ENCODE measurements at places on chromosomes 5 and 9.

GRCh38 chr5:95083606-95084005, 201.3 kb downstream of the MCTP1 start:
- DNase-seq = no peak

- DNase-seq = peak; percentile 39
Observed at GRCh38 chr9:114285166-114285867, 37.6 kb upstream of the ORM1 start.

DNA sequence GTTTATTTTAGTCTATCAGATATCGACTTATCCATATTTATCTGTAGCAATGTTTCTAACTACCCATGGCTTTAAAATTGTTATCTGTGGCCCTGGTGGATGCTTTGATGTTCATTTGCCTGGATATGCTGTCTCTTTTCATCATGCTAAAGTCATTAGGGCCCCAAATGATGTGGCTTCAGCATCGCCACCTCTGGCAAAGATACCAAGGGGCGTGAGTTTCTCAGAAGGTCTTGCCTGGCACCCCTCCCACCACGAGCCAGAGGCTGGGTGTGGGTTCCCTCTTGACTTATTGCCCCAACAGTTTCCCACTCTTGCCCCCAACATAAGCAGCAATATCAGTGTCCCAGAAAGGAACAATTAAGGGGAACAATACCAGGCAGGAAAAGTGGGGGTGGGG, 5.4 kb downstream of the ROPN1L start:
- no peak for DNase-seq

DNA sequence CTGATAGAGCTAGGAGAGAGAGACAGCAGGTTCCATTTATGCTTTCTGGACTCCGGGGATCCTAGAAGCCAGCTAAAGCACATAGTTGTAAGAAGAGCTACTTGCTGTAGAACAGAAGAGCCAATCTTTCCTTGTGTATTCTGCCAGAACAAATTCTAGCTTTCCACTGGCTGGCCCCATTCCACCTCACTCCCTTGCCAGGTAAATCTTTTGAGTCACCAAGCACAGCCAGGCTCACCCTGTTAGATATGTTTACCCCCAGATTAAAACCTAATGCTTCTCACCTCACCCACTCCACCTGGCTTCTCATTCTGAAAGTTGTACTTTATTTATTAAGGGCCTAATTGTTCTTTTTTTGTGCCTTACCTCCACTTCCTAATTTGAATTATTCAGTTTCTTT, 48.9 kb upstream of the CHD1 start:
- DNase-seq = no peak

- no peak for DNase-seq
Observed at GRCh38 chr9:101212661-101213060, 172.1 kb downstream of the BAAT start.

GRCh38 chr5:146789712-146790653, 88.6 kb downstream of the PPP2R2B start:
- no peak for DNase-seq

- no peak for DNase-seq
Observed at GRCh38 chr5:9173281-9174048, 372.4 kb downstream of the SEMA5A start.

GRCh38 chr5:91910655-91911054, 527.5 kb upstream of the ARRDC3 start:
- DNase-seq = no peak

- no peak for DNase-seq
Observed at GRCh38 chr5:141641634-141642267, 5.0 kb downstream of the RELL2 start.

DNA sequence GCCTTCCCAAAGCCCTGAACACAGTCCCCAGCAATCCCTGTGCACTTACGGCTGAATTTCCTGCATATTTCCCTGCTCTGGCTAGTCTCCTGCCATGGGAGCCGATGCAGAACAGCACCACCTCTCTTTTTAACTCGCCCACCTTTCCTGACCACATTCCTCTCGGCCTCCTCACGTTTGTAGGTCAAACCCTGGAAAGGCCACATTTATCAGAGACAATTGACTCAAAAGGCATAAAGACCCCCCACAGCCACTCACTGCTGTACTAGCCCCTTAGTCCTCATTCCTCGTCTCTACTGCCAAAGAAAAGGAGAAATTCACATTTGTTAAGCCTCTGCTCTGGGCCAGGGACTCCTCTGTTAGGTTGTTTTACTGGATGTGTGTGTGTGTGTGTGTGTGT, 43.6 kb downstream of the ENC1 start:
- no peak for DNase-seq

DNA sequence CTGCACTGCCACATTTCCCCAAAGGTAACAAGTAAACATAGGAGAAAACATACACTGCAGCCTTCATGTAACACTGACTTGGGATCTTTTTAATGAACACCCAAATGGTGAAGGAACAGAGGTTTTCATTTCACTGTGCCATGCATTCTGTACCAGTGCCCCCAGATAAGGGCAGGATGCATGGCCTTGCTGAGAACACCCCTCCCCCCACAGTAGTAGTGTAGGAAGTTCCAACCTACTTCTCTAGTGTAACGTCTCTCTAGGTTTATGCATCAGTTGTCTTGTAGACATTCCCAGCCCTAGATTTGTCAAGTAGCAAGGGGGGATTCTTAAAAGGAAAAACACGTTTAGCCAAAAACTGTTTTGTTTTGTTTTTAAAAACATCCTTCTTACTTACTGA, 29.9 kb downstream of the MAP3K1 start:
- DNase-seq = no peak

- no peak for DNase-seq
Observed at GRCh38 chr9:26158631-26159150, 480.4 kb upstream of the TUSC1 start.

DNA sequence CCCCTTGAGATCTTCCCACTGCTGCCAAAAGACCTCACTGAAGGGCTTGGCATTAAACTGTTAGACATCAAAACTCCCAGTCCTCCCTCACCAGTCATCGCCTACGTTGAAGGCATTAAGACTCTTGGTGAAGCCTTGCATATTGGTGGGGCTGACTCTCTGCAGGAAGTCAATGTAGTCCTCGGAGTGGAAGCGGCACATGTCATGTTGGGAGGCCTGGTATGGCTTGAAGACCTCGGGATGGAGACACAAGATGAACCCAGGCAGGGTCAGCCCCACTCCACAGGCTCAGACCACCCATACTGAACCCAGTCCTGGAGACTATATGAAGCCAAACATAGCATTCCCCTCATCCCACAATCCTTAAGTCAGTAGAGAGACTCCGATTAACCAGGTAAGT, 1.9 kb downstream of the HDAC3 start:
- no peak for DNase-seq

DNA sequence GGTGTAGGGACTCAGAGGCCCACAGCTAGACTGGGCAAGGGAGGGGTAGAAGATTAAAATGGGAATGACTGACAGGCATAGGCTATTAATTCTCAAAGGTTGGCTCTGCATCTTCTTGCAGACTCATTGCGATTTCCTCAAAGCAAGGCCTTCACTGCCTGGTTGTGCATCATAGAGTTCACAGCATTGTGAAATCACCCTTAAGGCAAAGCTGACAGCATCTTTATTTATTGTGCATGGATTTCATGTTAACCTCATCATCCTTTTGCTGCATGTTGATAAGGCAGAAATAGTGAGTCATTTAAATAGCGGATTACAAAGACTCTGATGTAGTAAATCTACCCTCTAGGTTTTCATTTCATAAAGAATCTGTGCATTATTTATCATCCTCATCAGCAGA, 13.6 kb upstream of the PALM2AKAP2 start:
- DNase-seq = no peak

DNA sequence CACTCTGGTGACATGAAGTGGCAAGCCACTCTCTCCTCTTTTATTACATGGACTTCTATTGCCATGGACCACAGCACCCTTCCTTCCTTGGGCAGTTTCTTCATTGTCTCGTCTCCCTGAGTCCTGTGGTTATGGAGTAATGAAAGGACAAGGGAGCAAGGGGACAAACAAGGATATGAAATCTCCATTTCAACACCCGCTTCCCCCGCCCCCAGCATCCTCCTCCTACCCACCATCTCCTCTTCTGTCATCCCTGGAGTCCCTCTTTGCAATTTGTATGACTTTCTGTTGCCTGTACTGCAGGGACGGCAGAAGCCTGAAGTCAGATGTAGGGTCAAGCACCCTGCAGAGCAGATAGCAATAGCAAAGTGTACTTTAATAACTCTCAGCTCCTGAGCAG, 300.7 kb upstream of the CLINT1 start:
- DNase-seq = no peak

DNA sequence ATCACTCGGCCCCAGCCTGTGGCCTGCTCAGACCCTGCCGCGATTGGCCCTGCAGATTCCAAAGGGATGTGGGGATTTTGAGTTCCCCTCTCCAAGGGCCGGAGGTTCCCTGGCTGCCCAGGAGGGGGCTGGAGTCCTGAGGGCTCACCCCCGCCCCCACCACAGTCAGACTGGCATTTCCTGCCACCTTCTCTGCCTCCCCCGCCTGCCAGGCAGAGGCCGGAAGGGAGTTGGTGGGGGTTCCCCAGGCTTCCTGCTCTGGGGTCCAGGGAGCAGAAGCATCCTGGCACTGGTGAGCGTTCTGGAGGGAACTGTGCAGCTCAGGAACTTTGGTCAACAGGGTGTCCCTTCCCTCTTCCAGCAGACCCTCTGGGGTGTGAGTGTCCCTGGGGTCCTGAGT, 70.6 kb downstream of the RXRA start:
- DNase-seq = peak; percentile 87

DNA sequence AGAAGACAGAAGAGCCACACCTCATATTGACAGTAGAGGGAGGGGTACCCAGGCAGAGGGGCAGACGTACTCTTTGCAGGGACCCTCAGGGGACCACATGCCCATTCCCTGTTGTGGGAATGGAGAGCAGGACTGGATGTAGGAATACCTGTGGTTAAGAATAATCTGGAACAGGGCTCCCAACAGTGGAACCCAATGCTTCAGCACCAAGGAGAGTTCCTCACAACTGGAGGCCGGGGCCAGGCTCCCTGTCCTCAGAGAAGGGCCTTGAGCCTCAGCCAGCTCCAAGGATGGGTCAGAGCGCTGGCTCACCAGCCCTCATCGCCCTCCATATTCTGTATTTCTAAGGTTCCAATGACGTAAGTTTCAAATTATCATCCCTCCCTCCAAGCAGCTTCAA, 7.4 kb upstream of the SHC3 start:
- DNase-seq = no peak

DNA sequence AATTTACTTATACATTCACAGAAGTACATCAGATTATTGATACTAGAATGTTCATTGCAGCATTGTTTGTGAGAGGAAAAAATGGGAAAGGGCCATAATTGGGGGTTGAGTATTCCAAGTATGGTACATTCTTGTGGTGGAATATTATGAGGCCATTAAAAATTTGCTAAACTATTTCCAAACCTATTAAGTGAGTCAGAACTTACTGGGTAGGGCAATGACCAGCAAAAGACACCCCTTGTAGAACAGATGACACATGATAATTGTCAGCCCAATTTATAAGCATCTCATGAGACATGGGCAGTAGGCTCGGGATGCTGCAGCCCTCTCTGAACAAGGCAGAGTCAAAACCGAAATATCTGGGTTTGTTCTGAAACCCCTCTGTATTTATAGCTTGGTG, 192.6 kb upstream of the IL12B start:
- DNase-seq = no peak

- no peak for DNase-seq
Observed at GRCh38 chr5:44900273-44900954, 91.7 kb downstream of the MRPS30 start.

DNA sequence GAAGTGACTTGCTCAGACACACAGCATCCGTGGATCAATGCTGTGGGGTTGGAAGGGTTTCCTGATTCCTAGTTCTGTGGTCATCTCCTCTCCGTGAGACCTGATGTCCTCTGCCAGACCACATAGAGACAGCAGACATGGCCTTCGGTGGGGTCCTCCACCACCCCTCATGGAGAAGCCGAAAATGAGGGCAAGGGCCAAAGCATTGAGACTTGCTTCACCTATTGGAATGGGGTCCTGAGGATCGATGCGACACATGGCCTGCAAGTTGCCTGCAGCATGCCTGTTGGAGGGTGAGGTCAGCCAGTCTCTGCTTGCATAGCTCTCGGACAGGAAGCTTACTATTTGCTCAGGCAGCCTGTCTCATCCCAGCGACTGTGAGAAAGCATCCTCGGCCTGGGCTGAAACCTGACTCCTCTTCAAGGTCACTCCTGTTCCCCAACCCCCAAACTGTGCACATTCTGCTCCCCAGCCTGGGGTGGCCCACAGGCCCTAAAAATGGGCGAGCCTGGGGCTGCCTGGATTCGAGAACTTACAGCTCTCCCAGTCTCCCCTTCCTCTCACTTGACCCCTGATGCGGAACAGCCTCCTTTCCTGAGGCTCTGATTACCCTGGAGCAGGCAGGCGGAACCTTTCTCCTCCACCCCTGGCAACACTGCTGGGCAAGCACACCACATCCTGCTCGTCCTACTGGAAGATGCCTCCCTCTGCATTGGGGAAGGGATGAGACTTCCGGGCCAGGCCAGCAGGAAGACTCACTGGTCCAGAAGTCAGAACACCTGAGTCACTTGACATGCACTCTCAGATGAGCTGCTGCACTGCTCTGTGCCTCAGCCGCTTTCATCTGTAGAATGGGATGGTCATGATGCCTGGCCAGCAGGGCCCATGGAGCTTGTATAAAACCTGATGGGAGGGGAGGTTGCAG, 186.9 kb downstream of the RGS3 start:
- DNase-seq = peak; percentile 59

GRCh38 chr9:137303893-137304382, 1.9 kb upstream of the NRARP start:
- DNase-seq = no peak

DNA sequence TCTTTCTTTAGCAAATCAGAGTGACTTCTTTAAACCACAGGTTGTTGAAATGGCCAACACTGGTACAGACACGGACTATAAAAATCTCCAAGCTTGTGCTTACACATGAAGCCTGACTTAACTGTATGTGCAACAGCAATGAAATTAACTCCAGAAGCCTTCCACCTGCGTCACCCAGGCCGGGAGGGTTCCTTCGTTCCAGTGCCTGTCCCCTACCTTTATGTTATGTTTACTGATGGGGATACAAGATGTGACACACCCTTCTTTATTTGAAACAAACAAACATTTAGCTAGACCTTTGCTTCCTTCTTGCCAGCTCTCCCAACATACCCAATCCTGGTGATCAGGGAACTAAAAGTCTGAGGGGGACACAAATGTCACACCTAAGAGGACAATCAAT, 66.0 kb downstream of the GOLPH3 start:
- no peak for DNase-seq

DNA sequence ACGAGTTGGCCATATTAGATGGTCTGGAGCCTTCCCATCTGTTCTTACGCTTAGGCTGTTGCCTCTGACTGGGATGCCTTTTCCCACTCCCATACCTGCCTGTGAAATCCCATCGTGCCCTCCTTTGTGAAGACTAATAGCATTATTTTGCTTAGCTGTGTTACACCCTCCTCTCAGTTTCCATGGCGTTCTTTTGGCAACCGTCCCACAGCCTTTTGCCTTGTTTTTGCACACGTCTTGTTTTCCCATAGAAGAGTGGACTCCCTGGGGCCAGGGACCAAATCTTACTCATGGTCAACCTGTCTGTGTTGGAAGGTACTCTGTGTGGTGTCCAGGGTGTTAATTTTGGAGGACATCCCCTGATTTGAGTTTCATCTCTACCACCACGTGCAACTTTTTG, 242.1 kb downstream of the HSPA4 start:
- no peak for DNase-seq

- no peak for DNase-seq
Observed at GRCh38 chr5:5788793-5789192, 366.3 kb downstream of the ICE1 start.

Measured in activated effector memory CD4-positive, alpha-beta T cell treated with anti-CD3 and anti-CD28 coated beads, Interleukin-2, amount 50 U/mL, for 16 hours (primary cell).